Gastroesophageal sphincter (tissue), 4 donors: ENCODE measurements at places on chromosomes 5 and 9.
A peak's percentile ranks its signal among the peaks of the same experiment; 100 is the strongest.

GRCh38 chr9:97911528-97911927 lies 10.8 kb downstream of the TRMO start:
- ATAC-seq: no peak

DNA sequence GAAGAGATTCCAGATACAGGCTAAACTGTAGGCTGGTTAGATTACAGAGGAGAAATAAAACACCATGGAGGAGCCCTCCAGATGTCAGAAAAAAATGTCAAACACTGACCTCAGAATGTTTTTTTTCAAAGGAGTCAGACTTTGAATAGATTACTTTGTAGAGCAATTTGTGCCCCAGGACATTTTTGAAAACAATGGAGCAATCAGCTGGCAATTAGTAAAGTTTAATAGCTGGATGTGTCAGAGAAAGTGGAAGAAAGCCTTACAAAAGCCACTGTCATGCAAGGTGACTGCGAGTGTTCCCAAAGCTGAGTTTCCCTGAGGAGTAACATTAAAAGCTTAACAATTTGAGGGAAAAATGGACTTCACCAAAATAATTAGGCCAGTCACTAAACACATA lies 417.8 kb upstream of the CTNND2 start:
- no peak for ATAC-seq

GRCh38 chr5:146071171-146071570 lies 34.2 kb downstream of the PLAC8L1 start:
- ATAC-seq: no peak

DNA sequence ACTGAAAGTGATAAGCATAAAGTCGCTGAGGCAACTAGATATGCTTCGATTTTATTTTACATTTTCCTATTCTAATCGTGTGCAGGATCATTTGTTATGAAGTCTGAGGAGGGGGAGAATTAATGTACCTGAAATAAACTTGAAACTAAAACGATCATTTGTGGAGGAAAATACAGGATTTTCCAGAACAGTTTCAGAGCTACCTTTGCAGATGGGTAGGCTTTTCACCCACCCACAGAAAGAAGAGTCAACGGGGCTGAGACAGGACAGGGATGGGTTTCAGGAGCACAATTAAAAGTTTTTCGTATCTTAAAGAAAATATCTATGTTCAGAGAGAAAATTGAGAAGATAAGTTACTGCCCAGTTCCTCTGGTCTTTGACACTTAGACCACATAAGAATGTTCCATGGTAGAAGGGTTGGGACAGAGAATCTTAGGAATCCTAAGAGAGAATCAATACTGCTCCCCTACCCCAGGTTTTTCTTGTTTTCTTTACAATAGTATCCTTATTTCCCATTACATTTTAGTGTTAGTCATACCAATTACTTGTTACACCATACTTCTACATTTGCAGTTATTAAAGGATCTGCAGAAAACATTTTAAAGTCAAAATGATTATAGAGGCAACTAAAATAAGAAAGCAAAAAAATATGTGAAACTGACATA lies 211.4 kb downstream of the DEPDC1B start:
- ATAC-seq: no peak

GRCh38 chr5:55618318-55618717 lies 83.6 kb upstream of the PLPP1 start:
- ATAC-seq: no peak

- ATAC-seq: no peak
Observed at GRCh38 chr9:120587328-120587727, 7.4 kb upstream of the CDK5RAP2 start.

- ATAC-seq: peak; percentile 34
Observed at GRCh38 chr5:100827481-100827889, 75.6 kb downstream of the ST8SIA4 start.

- ATAC-seq: no peak
Observed at GRCh38 chr9:101242651-101243050, 142.2 kb downstream of the BAAT start.

- no peak for ATAC-seq
Observed at GRCh38 chr5:66960369-66961137, 236.0 kb downstream of the CD180 start.

DNA sequence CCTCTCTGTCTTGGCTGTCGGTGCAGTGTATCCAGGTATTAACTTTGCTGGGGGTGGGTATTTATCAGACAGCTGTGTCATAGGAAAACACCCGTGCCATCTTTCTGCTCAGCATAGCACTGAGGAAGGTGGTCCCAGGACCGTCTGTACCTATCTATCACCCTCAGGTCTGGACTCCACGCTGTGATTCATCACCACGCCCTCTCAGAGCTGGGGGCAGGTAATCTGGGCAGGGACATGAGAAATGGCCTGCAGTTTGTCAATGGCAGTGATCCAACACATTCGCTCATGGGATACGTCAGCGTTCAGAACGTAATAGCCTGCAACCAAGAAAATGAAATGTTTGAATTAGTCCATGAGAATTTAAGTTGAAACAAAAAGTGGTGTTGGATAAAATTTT lies 151.6 kb upstream of the MAP1B start:
- no peak for ATAC-seq

- ATAC-seq: no peak
Observed at GRCh38 chr9:136502196-136502595, 19.4 kb upstream of the SEC16A start.

DNA sequence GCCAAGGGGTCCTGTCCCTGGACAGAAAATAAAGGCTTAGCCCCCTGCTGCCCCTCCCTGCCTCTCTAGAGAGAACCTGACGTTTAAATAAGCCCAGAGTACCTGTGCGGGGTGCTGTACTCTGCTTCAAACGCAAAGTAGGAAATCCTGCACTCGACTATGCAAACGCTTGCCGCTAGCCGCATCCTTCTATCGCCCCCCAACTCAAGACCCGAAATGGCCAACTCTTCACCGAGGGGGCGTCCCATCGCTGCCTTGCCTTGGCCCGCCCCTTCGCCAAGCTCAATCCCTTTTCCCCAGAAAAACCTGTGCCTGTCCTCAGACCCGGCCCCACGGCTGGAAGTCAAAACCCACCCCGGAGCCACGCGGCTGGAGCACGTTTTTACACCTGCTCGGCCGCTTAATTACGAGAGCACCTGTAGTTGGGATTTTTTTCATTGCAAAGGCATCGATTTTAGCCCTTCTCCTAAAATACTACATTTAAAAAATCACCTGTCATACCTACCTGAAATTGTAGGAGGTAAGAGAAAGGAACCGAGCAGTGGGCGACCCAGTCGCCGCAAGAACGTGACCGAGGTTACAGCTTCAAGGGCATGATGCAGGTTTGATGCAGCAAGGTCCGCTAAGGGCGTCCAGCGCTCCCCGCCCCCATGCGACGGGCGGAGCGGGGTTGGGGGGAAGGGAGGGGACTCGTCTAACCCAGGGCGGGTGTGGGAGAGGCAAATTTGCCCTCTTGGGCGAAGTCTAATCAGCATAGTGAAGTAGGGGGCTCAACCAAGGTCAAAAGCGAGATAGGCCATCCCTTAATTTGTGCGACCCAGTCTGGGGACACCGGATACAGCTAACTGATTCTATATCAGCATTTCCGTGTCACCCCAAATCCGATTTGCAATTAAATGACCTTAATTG lies 3.5 kb downstream of the ELAVL2 start:
- ATAC-seq: no peak

DNA sequence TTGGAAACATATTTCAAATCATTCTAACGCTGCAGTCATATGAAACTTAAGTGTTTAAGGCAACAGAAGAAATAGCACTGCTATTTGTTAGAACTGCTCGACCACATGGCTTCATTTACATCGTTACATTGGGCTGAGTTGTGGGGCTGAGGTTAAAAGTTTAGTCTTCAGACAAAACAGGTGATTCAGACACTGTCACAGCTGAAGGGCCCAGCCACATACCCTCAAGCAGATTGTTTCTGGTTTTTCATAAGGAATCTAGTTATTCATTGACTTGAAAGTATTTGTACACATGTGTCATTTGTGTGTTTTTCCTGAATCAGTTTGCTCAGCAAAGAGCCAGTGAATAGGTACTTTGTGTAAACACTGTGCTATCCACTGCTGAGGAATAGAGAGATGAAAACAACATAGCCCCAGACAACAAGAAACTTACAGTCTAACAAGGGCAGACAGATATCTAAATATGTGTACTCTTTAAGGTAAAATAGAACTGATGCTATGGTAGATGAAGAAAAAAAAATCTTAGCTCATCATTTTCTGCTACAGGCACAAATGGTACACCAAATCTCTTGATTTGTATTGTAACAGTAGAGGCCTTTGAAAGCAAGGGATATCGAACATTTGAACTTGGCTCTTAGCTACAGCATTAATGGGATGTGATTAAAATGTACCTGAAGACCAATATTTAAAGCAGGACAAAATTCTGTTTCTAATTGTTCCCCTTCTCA lies 357.6 kb upstream of the RPS23 start:
- no peak for ATAC-seq

GRCh38 chr9:105073147-105073546 lies 145.2 kb upstream of the ABCA1 start:
- no peak for ATAC-seq

- no peak for ATAC-seq
Observed at GRCh38 chr5:113680534-113680933, 167.0 kb downstream of the YTHDC2 start.

- no peak for ATAC-seq
Observed at GRCh38 chr5:81948349-81948748, 23.5 kb upstream of the ATG10 start.

GRCh38 chr9:97900738-97901565 lies 21.3 kb downstream of the TRMO start:
- ATAC-seq: no peak

DNA sequence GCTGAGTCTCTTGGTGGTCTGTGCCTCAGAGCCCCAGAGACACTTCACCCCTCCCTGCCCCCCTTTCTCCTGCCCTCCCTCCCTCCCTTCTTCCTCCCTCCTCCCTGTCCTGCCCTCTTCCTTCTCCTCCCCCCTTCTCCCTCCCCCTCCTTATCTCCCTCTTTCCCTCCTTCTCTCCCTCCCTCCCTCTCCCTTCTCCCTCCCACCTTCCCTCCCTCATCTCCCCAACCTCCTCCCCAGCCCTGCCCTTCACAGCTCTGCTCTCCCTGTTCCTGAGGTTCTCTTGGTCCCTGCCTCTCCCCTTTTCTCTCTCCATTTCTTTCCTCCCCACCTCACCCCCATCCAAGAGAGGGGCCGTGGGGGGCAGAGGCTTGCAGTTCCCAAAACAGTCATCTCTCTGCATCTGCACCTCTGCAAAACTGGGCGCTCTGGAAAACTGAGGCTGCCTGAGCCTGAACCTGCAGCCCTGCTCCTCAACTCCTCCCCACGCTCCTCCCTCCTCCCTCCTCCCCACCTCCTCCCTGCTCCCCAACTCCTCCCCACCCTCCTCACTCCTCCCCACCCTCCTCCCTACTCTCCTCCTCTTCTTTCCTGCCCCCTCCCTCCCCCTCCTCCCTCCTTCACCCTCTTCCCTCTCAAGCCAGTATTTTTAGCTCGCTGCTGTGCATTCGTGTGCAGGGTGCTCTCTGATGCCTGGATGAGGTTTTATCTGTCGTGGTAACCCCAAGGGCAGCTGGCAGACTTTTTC lies 219.1 kb downstream of the C9orf50 start:
- no peak for ATAC-seq

DNA sequence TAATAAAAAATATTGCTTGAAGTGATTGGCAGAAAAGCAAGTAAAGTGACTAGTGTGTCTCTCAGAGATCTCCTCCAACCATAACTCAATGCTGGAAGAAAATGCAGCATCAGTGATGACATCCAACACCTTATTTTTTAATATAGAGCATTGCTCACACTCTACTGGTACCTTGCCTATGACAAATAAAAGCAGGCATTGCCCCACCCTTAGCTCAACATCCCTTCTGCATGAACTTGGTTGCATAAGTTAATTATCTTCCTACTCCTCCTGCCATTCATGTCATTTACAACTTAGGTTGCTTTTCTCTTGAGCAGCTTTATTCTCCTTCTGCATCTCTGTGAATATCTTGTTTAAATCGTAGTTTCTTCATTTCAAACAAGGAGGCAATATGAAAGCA lies 41.2 kb downstream of the FEM1C start:
- ATAC-seq: no peak

GRCh38 chr5:136619556-136619955 lies 254.2 kb upstream of the TRPC7 start:
- ATAC-seq: no peak

DNA sequence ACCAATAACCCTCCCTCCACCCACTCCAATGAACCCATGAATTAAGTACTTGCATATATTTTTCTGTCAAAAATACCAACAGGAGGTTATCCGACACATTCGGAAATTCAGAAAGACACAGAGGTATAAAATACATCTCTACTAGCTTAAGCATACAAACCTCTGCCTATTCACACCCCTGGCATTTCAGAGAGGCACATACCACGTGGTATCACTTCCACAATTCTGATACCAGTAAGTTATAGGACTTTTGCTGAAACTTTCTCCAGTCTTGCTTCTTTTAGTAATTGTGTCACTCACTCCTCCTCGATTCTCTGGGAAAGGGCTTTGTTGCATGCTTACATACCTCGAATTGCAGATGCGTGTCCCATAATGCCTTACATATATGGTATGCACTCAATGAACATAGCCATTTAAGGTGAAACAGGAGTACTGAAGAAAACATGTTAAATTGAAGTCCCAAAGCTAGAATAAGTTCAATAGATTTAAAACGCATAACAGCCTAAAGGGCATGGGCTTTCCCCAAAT lies 58.1 kb downstream of the TLE1 start:
- ATAC-seq: no peak

DNA sequence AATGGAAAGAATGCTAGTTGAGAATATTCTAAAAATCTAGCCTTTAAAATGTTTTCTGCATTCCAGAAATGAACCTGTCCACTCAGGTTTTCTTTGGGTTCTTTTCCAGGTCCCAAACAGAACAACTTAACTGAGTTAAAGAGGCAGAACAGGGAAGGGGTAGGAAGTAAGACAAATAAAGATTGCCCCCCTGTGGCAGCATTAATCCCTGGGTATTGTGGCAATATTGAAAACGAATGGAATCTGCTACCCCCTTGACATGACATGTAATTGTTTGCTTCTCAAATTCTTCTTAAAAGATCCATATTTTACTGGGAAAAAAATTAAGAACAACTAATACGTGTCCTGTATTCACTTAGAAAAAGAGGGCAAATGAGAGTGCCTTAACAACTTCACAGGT lies 9.3 kb upstream of the RBM22 start:
- ATAC-seq: no peak

DNA sequence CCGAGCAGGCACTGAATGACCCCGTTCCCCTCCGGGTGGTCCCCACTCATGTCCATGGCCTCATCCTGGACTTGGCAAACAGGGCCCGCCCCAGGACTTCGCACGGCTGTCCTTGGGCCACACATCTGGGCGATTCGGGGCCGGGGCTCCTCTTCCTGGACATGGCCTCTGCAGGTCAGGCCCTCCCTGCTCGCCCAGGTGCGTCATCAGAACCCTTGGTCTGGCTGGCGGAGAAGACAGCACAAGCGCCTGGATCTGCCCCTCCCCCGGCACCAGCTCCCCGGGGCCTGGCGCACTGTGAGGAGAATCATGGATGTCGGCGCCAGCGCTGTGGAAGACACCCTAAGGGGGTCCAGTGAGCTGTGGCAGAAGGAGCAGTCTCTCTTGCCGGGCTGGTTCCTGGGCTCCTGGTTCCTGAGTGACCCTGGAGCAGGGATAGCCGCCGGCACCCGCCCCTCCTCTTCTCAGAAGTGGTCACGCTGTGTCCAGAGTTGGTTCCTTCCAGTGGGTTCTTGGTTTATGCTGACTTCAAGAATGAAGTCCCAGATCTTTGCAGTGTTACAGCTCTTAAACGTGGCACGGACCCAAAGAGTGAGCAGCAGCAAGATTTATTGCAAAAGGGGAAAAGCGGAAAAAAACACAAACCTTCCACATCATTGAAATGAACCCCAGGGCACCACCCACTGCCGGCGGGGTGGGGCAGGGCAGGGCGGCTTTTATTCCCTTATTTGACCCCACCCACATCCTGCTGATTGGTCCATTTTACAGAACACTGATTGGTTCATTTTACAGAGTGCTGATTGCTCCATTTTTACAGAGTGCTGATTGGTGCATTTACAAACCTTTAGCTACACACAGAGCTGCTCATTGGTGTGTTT lies 25.9 kb upstream of the SLC12A7 start:
- ATAC-seq: peak; percentile 42
